Left ventricle myocardium inferior (tissue), 1 donor: ENCODE measurements at places on chromosomes 12 and 14. TPM values are rescaled to one million over a fixed set of nuclear protein-coding genes. Genes with fewer than 3 reads are reported as not detected.
A peak's percentile ranks its signal among the peaks of the same experiment; 100 is the strongest.

Gene KLRC1
- total RNA-seq: not detected

Gene NTS
- not detected for total RNA-seq

Gene HPD
- total RNA-seq: 1.3 TPM

DNA sequence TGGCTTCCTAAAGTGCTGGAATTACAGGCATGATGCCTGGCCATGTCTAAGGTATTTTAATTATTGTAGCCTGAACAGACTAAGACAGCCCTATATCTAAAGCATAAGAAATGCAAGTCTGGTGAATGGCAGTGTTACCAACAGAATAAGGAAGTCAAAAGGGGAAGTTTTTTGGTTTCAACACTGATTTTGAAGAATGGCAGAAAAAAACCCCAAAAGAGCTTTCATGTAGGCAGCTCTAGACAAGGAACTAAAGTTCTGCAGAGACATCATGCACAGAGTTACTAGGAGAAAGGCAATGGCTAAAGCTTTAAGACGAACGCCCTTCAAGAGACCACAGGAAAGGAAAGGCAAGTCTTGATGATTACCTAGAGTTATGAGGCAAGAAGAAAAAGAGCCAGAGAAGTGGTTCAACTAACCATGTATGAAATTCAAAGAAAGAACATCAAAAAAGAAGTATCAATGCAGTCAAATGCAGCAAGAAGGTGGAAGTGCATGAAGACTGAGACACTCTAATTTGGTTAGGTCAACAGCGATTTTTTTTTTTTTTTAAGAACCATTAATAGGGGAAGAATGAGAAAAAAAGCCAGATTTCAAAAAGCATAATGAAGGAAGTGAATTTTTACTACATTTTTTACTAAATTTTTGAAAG is 50.8 kb downstream of the RPS6KA5 start:
- no peaks in the 10 kb centered on the region for H3K27me3 ChIP-seq
- no peaks in the 10 kb centered on the region for H3K4me1 ChIP-seq
- DNase-seq: no peak

DNA sequence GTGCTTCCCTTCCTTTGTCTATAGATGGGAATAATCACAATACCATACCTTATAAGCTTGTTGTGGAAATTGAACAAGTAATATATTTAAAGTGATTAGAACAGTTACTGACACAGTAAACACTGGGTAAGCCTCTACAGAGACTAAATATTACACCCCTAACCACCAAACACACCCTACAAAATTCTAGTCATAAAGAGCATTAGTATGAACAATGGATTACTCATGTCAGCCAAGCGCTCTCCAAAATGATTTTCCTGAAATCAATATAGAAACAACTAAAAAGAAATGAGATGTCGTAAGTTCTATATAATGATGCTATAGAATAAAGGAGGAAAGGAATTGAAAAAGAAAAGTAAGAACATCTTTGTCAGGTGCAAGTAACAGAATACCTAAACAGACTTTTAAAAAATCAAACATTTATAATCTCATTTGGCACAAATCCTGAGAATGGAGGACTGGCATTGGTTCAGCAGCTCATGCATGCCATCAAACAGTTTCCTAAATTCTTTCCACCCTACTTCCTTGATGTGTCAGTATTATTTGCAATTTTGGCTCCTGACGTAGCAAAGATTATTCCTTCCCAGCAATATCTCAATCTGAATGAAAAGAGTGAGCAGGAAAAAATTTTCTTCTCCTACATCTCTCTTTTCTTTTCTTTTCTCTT is 118.0 kb downstream of the SINHCAF start:
- H3K4me3 ChIP-seq: no peak overlapping the region
- no peaks in the 10 kb centered on the region for H3K36me3 ChIP-seq
- no peaks in the 10 kb centered on the region for H3K27me3 ChIP-seq

DNA sequence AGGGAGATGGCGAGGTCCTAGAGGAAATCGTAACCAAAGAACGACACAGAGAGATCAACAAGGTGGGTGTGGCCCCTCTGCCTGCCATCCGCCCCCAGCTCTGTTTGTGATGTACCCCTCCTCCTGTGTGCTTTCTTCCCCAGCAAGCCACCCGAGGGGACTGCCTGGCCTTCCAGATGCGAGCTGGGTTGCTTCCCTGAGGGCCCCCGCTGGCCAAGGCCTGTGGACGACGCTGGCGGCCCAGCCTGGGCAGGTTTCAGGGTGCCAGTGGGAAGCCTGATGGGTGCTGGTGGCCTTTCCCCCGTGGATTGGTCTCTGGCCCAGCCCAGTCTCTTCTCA is 2.0 kb downstream of the ARL6IP4 start:
- H3K27ac ChIP-seq: peak overlapping the region; percentile 70
- H3K27me3 ChIP-seq: no peaks in the 10 kb centered on the region
- DNase-seq: no peak
- peaks cover 32% of the 10 kb centered on the region for H3K36me3 ChIP-seq
- H3K4me1 ChIP-seq: peaks cover 81% of the 10 kb centered on the region
- H3K4me3 ChIP-seq: peak overlapping the region; percentile 99

DNA sequence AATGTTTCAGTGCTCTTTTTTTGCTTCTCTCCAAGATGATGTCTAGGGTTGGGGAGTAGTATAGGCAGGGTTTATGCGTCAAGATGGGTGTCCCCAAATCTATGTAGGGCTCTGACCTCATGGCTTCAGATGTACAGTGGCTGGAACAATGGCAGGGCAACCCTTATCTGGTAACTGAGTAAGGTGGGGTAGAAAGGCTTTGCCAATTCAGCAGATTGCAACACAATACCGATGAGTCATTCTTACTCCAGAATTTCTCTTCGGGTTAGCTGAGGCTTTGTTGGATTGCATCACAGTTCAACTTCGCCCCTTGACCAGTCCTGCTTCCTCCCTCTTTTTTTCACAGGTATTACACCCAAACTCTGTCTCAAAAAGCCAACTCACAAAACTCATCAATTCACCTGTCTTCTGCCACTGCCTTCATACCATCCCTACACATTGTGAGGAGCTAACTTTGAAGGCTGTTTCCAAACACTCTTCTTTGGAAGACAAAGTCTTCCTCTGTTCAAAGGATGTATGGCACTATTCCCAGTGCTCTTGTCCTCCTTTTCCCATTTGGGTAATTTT is 190.2 kb upstream of the CNOT2 start:
- no peaks in the 10 kb centered on the region for H3K36me3 ChIP-seq
- peak overlapping the region; percentile 38 for H3K27ac ChIP-seq
- no peaks in the 10 kb centered on the region for H3K27me3 ChIP-seq
- no peak overlapping the region for H3K4me3 ChIP-seq

- no peak overlapping the region for H3K27ac ChIP-seq
- DNase-seq: no peak
- no peaks in the 10 kb centered on the region for H3K36me3 ChIP-seq
- H3K4me3 ChIP-seq: no peak overlapping the region
Observed at GRCh38 chr14:27049701-27050100, 451.9 kb upstream of the NOVA1 start.

DNA sequence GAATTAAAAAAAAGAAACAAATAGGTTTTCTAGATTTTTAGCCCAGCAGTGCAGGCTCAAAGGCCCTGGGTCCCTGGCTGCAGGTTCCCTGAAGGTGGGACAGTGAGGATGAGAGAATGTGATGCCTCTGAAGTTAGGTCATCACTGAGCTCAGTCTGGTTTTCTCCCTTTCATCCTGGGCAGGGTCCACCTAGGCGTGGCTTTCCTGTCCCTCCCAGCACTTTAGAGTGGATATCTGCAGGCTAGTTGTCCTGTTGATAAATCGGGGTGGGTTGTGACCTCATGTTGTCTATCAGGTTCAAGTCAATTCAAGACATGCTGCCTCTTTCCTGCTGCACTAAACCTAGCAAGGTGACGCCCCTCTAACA is 60.9 kb downstream of the MAP1LC3B2 start:
- DNase-seq: no peak
- peaks cover 23% of the 10 kb centered on the region for H3K4me1 ChIP-seq
- peak overlapping the region; percentile 58 for H3K27ac ChIP-seq
- no peak overlapping the region for H3K4me3 ChIP-seq

DNA sequence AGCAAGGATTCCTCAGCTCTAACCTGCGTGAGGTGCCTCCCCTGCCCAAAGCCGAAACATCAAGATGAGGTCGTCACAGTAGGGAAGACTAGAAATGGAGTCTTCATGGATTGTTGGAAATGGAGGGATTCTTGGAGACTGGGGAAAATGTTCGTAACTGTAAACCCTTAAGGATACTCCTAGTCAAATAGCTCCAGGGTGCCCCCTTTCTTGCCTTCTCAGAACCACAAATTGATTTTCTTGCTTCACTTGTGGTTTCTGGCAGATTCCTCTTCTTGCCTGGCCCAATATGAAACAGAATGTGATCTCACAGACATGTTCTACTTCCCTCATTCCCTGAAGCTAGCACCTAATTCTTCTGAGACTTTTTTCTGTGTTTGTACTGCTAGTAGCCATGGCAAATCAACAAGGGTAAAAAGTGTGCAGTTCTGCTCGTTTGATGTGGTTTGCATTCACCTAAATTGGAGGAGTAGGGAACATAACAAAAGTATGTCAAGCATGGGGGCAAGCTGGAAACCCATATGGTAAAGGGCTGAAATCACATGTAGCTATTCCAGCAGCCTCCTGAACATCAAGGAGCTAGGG is 332.0 kb downstream of the PAWR start:
- H3K36me3 ChIP-seq: no peaks in the 10 kb centered on the region
- DNase-seq: no peak
- H3K4me1 ChIP-seq: no peaks in the 10 kb centered on the region

- H3K27me3 ChIP-seq: no peaks in the 10 kb centered on the region
- peaks cover 28% of the 10 kb centered on the region for H3K4me1 ChIP-seq
- no peak overlapping the region for H3K4me3 ChIP-seq
- H3K36me3 ChIP-seq: peaks cover 6% of the 10 kb centered on the region
- H3K27ac ChIP-seq: no peak overlapping the region
- DNase-seq: no peak
Observed at GRCh38 chr14:90693413-90693812, 122.8 kb downstream of the TTC7B start.
